Stimulated activated CD4-positive, alpha-beta T cell treated with anti-CD3 and anti-CD28 coated beads, Interleukin-12 subunit alpha, Interleukin-12 subunit beta, amount 100 ng/mL, for 24 hours (primary cell): ENCODE measurements at places on chromosomes 7 and 10.

DNA sequence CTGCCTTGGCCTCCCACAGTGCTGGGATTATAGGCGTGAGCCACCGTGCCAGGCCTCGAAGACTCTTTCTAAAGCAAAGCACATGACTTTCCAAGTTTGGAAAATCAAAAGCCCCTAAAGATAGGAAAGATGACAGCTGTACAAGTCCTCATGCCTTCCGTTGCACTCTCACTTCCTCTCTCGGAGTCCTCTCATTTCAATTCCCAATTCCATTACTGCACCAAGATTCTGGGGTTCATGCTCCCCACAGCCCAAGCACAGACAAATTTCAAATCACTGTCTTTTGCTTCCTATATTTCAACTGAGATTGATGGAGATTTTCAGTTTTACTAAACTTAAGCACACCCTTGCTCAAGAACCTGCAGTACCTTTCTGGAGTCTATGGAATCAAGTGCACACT lies 10.9 kb upstream of the PLAU start:
- no peak for DNase-seq

GRCh38 chr7:37234928-37235327 lies 213.7 kb downstream of the ELMO1 start:
- no peak for DNase-seq

DNA sequence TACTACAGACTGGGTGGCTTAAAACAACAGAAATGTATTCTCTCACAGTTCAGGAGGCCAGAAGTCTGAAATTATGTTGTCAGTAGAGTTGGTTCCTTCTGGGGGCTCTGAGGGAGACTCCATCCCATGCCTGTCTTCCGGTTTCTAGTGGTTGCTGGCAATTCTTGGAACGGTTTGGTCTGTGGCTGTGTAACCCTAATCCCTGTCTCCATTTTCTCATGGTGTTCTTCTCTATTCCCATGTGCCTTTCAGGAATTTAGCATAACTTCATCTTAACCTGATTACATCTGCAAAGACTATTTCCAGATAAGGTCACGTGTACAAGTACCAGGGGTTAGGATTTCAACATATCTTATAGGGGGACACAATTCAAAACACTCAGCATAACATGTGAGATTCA lies 73.2 kb downstream of the FAM241B start:
- DNase-seq = no peak

DNA sequence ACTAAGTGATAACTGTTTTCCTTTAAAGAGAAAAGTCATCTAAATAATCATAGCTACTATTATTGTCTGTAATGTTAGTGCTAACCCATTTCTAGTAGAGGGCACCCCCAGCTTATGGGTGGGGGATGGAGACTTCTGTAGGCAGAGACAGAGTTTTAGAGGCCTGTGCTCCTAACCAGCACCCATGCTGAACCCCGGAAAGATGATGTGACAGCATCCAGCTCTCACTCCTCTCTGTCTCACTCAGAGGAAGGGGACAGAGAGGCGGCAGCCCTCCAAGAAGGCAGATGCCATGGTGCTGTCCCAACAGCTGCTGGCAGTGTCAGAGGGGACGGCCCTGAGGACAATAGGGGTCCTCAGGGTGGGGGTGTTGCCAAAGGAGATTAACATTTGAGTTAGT lies 74.4 kb upstream of the PRLHR start:
- no peak for DNase-seq

DNA sequence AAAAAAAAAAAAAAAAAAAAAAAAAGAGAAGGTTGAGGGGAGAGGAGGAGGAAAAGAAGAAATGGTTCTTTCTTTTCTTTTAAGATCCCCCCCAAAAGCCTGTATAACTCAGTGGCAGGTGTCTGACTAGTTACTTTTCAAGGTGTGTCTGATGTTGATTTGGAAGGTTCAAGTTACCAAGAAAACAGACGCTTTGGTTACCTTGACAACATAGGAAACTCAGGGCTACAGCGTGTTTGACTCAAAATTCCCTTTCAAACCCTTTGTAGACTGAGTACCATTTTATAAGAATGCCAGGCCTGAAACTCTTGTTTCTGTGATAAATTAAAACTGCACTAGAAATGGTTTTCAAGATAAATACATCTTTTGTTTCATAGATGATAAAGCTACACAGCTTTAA lies 286.8 kb downstream of the SKIDA1 start:
- DNase-seq = no peak
